CD4-positive, CD25-positive, alpha-beta regulatory T cell (primary cell): ENCODE measurements at places on chromosomes 2 and 18.
A peak's percentile ranks its signal among the peaks of the same experiment; 100 is the strongest.

DNA sequence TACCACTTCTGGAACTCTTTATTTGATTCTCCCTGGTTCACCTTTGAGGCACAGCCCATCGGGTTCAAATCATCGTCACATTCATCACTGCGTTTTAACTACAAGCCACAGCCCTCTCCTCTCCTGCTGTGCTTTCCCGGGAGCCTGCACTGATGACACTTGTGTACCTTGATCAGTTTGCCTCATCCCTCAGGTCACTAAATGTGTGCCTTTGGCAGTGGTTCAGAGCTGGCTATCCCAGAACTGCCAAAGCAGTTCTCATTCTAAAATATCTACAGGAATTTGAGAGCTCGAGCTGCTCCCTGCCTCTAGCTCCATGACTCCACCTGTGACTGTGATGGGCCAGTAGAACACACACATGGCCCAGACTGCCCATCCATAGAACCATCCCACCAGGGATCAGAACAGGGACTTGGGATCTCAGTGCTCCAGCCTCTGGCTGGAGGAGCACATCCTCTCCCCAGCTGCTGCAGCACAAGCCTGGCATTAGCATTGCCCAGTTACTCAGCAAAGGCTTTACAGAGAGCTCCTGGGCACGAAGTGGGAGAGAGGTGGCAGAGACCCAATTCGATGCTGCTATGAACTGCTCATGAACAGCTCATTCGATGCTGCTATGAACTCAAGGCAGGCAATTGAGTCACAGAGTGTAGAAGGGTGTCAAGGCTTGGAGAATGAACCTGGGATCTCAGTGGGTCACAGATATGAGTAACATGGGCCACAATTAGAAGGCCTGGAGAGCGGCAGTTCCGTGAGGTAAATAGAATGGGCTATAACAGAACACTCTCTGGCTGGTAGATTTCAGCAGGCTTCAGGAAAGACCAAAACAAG is 41.9 kb downstream of the EVA1A start:
- no peak for DNase-seq

- DNase-seq: no peak
These were observed 1129.4 kb downstream of the TDRD15 start for GRCh38 chr2:22253171-22253570.

DNA sequence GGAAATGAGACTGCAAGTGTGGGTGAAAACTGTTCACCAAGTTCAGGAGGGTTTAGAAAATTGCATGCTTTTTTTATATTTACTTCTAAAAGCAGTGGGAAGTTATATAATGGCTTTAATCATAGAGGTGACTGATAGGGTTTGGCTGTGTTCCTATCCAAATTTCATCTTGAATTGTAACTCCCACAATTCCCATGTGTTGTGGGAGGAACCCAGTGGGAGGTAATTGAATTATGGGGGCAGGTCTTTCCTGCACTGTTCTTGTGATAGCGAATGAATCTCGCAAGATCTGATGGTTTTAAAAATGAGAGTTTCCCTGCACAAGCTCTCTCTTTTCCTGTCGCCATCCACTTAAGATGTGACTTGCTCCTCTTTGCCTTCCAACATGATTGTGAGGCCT is 35.7 kb upstream of the NTSR2 start:
- DNase-seq: no peak

DNA sequence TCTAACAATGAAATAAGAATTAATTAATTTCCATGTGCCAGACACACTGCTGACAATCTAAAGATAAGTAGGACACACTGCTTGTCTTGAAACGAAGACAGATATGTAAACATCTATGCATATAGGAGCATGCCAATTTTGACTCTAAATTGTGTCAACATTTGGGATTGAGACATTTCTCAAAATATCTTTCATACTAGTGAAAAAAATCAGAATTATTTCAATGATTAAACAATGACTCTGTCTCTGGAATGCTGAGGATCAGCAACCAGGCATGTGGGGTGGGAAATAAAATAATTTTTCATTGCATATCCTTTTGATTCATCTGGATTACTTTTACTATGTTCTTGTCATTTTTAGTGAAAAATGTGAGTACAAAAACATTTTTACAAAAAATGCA is 262.6 kb upstream of the SYT4 start:
- DNase-seq: no peak

DNA sequence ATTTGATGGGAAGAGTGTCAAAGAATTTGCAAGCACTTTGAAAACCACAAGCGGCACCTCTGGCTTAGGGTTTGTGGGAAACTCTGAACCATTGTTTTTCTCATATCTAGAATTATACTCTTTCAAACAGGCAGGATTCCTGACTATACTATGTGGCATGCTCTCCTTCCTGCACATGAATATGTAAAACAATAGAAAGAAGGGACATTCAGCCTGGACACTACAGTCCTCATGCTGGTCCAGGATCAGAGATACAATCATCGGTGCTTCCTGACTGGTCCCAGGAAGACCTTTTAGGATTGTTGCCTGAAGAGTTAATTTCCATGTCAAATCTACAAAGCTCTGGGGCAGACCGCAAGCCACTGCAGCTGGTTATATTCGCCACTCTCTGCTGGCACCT is 55.7 kb upstream of the RASGRP3 start:
- DNase-seq: no peak

DNA sequence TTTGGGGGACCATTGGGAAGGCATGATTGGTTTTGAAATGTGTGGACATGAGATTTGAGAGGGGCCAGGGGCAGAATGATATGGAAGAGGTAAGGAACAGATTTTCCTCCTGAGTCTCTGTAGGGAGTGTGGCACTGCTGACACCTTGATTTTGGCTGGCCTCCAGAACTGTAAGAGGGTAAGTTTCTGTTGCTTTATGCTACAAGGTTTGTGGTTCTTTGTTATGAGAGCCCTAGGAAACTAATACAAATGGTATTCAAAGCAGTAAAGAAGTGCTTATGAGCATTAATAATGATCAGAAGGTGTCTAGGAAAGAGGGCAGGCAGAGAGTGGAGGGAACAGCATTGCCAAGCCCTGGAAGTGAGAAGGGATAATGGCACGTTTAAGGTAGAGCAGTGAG is 574.3 kb upstream of the NXPH2 start:
- DNase-seq: no peak

DNA sequence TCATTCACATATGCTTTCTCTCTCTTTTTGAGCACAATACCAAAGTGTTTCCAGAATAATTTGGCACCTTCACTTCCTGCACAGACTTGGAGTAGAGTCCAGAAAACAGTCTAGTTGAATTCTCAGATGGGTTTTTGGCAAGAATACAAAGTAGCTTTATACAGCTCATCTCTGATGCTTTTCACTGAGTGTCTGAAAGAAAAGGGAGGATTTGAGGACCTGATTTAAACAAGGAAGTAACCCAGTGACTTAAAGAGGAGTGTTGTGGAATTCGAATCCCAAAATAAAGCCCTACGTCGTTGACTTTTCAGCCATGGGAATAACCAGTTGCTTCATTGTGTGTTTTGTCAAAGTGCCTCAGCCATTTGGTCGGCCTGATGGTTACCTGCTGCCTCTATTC is 31.8 kb downstream of the METAP1D start:
- no peak for DNase-seq

- DNase-seq: no peak
These were observed 94.8 kb upstream of the CREB1 start for GRCh38 chr2:207434899-207435465.

DNA sequence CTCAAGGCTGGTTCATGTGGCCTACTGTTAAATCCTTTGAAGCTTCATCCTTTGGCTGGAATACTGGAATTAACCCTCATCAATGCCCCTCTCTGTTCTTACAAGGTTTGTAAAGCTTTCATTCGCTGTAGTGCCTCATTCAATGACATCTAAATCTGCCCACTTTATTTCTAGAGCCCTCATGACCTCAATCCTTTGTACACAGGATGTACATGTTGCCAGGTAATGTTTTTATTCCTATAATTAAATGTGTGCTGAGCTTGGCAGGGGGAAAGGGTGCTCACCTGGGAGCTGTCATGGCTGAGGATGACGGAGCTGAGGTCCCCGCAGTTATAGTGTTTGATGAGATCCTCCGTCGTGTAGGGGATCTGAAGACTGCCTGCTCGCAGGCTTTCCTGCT is 39.3 kb downstream of the TRABD2A start:
- no peak for DNase-seq

DNA sequence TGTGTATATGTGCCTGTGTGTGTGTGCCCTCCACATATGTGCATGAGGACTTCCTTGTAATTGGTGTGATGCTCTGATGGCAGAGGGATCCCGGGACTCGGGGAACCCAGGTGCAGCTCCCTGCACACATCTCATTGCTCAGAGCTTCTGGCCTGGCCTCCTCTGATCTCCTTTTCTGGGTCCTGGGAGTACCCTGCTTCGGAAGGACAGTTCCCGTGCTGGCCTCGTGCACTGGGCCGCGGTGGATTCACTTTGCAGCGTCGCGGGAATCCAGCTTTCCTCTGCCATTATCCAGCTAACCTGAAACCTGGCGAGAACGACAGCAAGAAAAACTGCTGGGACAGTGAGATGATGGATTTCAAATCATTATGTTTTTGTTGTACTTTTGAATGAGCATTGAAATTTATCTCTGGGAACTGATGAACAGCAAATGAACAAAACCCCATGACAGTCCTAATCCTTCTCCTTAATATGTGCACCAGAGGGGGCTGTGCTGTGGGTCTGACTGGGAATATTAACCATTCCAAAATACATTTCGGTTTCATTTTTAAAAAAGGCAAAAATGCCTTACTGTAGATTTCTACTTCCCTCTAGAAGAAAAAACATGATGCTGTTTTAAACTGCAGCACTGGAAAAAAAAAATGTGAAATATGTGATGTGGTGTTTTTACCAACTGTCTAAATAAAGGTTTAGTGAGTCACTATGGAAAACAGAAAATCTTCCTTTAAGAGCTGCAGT is 78.2 kb downstream of the PTGR3 start:
- DNase-seq: no peak

DNA sequence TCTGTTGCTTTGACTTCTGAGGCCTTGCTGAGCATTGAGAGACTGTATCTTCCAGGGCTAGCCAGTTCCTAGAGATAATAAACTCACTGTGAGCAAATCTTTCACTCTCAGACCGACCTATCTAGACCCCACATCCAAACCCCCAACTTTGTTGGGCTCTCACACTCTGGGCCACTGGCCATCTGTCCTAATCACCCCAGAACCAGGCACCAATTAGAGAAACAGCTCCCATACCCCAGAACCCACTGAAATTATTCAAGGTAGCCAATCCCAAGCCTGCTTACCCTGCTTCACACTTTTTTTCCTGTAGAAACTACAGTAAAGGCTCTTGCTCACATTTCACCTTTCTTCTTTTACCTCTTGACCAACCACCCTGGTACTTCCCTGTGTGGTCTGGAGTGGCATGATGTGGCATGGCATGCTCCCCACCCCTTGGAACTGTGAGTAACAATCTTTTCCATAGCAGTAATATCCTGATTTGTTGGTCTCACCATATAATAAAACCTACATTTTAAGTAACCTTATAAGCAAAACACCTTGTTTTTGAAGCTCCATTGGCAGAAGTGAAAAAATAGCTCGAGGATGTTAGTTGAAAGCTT is 55.2 kb downstream of the ANKRD12 start:
- DNase-seq: no peak

DNA sequence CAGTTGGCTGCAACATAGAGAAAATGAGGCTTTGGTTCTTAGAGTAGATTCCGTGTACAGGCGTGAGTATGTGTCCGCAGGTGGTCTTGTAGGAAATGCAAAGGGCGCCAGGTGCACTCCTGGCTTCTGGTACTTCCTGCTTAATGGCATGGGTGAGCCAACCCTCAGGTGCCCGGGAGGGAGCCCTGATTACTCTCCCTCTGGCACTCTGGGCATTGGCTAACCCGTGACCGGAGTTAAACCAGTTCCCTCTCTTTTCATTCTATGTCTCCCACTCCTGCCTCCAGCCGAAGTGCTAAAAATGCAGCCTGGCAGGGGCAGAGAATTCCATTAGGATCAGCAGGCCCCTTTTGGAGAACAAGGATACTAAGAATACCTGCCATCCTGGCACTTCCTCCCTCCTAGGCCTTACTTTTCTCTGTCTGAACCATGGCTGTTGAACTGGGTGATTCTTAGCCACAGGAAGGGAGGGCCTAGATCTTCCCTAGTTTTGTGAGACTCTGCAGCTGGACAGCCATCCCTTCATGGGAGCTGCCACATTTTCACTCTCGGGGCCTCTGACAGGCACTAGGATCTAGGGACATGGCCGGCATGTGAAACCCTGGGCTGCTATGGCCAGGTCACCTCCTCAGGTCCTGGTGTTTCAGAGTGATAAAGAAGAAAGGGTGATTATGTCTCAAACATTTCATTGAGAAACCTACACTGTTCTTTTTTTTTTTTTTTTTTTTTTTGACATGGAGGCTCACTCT is 6.5 kb downstream of the MERTK start:
- DNase-seq: no peak

GRCh38 chr2:202278944-202279343 is 13.4 kb downstream of the NOP58 start:
- DNase-seq: no peak

DNA sequence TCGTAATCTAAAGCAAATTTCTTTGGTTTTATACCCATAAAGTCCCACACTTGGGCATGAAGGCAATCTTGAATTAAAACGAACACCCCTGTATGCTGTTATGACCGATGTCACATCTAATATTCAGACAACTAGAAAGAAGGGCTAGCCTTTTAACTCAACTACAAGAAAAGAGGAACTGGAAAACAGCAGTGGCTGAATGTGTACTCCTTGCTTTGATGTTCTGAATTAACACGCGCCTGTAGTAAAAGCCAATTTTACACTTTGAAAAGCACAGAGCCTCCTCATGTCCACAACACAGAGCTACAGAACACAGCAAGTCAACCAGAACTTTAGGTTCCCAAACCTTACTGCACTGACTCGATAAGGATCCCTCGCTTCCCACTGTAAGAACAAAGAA is 147.6 kb downstream of the HDAC4 start:
- DNase-seq: no peak

DNA sequence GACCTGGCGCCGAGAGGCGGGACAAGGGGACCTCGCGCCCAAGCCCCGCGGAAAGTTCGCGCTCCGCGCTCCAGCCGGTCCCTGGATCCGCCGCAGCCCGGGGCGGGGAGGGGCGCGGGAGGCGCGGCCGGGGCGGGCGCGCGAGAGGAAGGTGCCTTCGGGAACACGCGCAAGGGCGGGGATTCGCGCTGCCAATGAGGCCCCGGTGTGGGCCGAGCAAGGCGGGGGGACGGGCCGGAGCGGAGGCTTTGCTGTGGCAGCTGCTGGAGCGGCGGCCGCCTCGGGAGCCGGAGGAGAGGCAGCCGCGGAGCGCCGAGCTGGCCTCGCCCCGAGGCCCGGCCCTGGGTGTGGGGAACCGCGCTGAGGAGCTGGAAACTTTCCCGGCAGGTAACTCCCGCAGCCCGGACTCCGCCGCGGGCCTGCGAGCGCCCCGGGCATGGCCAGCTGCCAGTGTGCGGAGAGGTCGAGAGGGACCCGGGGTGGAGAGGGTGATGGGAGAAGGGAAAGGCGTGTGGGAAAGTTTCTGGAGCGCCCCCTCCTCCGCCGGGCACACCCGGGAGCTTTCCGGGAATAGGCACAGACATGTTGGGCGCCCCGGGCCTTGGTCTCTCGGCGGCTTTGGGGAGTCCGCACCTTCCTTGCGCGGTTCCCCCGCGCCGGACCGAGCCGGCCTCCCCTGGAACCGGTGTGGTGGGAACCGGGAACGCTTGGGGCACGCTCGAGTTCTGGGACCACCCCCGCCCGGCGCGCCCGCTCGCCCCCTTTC is at the start of gene TANC1:
TANC1 (plus strand) TSS at position 245 of the 766 bp plus-strand sequence. CDS start 97,271 bp downstream, outside the sequence.
- DNase-seq: peak; percentile 54

GRCh38 chr18:39491408-39491807 is 1925.8 kb upstream of the CELF4 start:
- no peak for DNase-seq
